ENCODE measurements at places on chromosomes 7 and 10. TPM values are rescaled to one million over a fixed set of nuclear protein-coding genes. Genes with fewer than 3 reads are reported as not detected.

The ASB10 gene
- not detected for total RNA-seq

The UCMA gene
- not detected for total RNA-seq

The TMEM184A gene
- 0.64 TPM for total RNA-seq

The MMP21 gene
- total RNA-seq: not detected

The IMPDH1 gene
- 121 TPM for total RNA-seq

The PTCD1 gene
- total RNA-seq: 14.3 TPM

The DUSP5 gene
- total RNA-seq: 27.6 TPM

The SYT15 gene
- total RNA-seq: not detected

The ADAM22 gene
- 1.1 TPM for total RNA-seq

The SPDYE9 gene
- not detected for total RNA-seq

The PBLD gene
- total RNA-seq: 5.2 TPM

The SLC16A12 gene
- 0.58 TPM for total RNA-seq

The ADD3 gene
- total RNA-seq: 99.2 TPM

The STEAP1B gene
- 16.4 TPM for total RNA-seq

The AVL9 gene
- total RNA-seq: 45.6 TPM

The ANKRD1 gene
- total RNA-seq: 436 TPM

The ANKRD26 gene
- 3.3 TPM for total RNA-seq

The NKX6-2 gene
- not detected for total RNA-seq

The ZNF117 gene
- total RNA-seq: 20.4 TPM

The LLCFC1 gene
- total RNA-seq: not detected

The TMEM176B gene
- total RNA-seq: not detected

The GBX1 gene
- total RNA-seq: not detected

The FGFR2 gene
- total RNA-seq: 0.23 TPM

The ICA1 gene
- 43.2 TPM for total RNA-seq

The AGK gene
- total RNA-seq: 27.2 TPM

The RGR gene
- total RNA-seq: not detected

The C10orf105 gene
- not detected for total RNA-seq

The GHRHR gene
- total RNA-seq: not detected

The KMT2C gene
- total RNA-seq: 30.1 TPM

The PTER gene
- total RNA-seq: 3.4 TPM

The PAX4 gene
- total RNA-seq: not detected

The GSDME gene
- 47.1 TPM for total RNA-seq

The PRKCQ gene
- 1.9 TPM for total RNA-seq

The TCERG1L gene
- total RNA-seq: not detected

The ANXA8L1 gene
- total RNA-seq: 0.06 TPM

The SFTPD gene
- not detected for total RNA-seq

The MRPS24 gene
- 93.9 TPM for total RNA-seq

The IFIT1B gene
- not detected for total RNA-seq

The CWF19L1 gene
- total RNA-seq: 14.2 TPM

The REEP3 gene
- total RNA-seq: 61.9 TPM

The ASB13 gene
- 12.4 TPM for total RNA-seq

The JCAD gene
- 107 TPM for total RNA-seq

The OR6B1 gene
- total RNA-seq: not detected

The OPN1SW gene
- not detected for total RNA-seq

The MSMB gene
- not detected for total RNA-seq

The CDH23 gene
- not detected for total RNA-seq

The AQP1 gene
- total RNA-seq: 0.82 TPM

The GTF2IRD2 gene
- total RNA-seq: 1.8 TPM

The GNGT1 gene
- not detected for total RNA-seq

The GLI3 gene
- total RNA-seq: 10.9 TPM

The GPR146 gene
- total RNA-seq: 5.4 TPM

The EVX1 gene
- total RNA-seq: not detected

The SEMA3E gene
- 1.2 TPM for total RNA-seq

The NKX1-2 gene
- total RNA-seq: not detected

The VPS41 gene
- 48.2 TPM for total RNA-seq

The EFCAB10 gene
- total RNA-seq: not detected

The CDNF gene
- total RNA-seq: 5.8 TPM

Measured in glomerular endothelial cell (primary cell).